B cell (primary cell): ENCODE measurements at places on chromosomes 16 and 17. TPM values are rescaled to one million over a fixed set of nuclear protein-coding genes. Genes with fewer than 3 reads are reported as not detected.
A peak's percentile ranks its signal among the peaks of the same experiment; 100 is the strongest.

CACNA1G gene
- polyA plus RNA-seq = not detected in 2 replicates

MYO15B gene
- polyA plus RNA-seq = 619 and 1,019 TPM in 2 replicates

MT4 gene
- polyA plus RNA-seq = not detected in 2 replicates

DPEP3 gene
- 1.9 and 3.1 TPM in 2 replicates for polyA plus RNA-seq

WNK4 gene
- polyA plus RNA-seq = 0.03 and 0.06 TPM in 2 replicates

AOC3 gene
- polyA plus RNA-seq = 1.5 and 2.7 TPM in 2 replicates

NPIPA8 gene
- 2.2 and 15.7 TPM in 2 replicates for polyA plus RNA-seq

POLR2C gene
- polyA plus RNA-seq = 56.6 and 70.1 TPM in 2 replicates

OR1A1 gene
- polyA plus RNA-seq = not detected in 2 replicates

CAVIN1 gene
- polyA plus RNA-seq = not detected in 2 replicates

LHX1 gene
- polyA plus RNA-seq = not detected in 2 replicates

CCL23 gene
- 0.61 TPM in 1 of 2 replicates, not detected in the other for polyA plus RNA-seq

TBC1D3B gene
- 3.2 and 3.6 TPM in 2 replicates for polyA plus RNA-seq

DNA sequence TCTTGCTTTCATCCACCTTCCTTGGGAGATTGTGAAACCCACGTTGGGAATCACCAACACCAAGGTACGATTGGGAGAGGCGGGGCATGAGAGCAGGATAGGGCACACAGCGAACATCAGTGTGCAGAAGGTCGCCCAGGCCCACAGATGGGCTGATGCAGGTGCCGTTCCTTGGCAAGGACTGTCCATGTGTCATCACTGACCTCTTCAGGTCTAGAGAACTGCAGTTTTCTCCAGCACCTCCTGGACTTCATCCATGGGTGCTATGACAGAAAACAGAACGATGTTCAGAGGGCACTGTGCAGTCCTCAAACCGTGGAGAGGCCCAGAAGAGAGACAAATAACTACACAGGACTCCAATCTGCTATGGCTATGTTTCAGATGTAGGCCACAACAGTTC is 23.9 kb upstream of the TAT start:
- no peaks in the 10 kb centered on the region for H3K4me1 ChIP-seq
- no peaks in the 10 kb centered on the region for H3K36me3 ChIP-seq
- H3K27me3 ChIP-seq = no peaks in the 10 kb centered on the region
- DNase-seq = no peak
- H3K27ac ChIP-seq = no peak overlapping the region

- H3K27ac ChIP-seq = no peak overlapping the region
- no peak overlapping the region for H3K4me3 ChIP-seq
- H3K27me3 ChIP-seq = no peaks in the 10 kb centered on the region
- no peaks in the 10 kb centered on the region for H3K4me1 ChIP-seq
- H3K36me3 ChIP-seq = no peaks in the 10 kb centered on the region
Observed at GRCh38 chr16:62545039-62545438, 508.8 kb upstream of the CDH8 start.

DNA sequence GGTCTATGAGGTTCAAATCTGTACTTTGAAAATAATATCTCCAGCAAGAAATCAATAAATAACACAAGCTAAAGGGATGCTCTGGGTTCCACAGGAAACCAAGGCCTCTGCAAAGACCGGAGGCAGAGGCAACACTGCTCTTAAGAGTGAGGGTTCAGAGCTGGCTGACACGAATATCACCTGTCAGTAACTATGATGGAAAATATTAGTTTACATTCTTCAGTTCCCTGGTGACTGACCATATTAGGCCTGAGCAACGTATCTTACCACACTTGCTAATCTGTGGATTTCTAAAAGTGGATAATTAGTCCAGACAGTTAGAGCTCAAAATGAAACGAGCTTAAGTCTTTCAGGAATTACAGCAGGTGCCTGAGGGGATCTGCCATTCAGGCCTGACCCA is 459.3 kb downstream of the HS3ST3B1 start:
- no peaks in the 10 kb centered on the region for H3K36me3 ChIP-seq
- peaks cover 13% of the 10 kb centered on the region for H3K27me3 ChIP-seq
- H3K4me3 ChIP-seq = no peak overlapping the region
- no peak overlapping the region for H3K27ac ChIP-seq

- peaks cover 25% of the 10 kb centered on the region for H3K4me1 ChIP-seq
- no peak for DNase-seq
- H3K36me3 ChIP-seq = no peaks in the 10 kb centered on the region
- no peaks in the 10 kb centered on the region for H3K27me3 ChIP-seq
Observed at GRCh38 chr17:81978524-81979298, 1.3 kb downstream of the ASPSCR1 start.

- H3K4me1 ChIP-seq = peaks cover 42% of the 10 kb centered on the region
- peaks cover under 1% of the 10 kb centered on the region for H3K36me3 ChIP-seq
- no peak for DNase-seq
- H3K27me3 ChIP-seq = no peaks in the 10 kb centered on the region
- H3K4me3 ChIP-seq = no peak overlapping the region
Observed at GRCh38 chr17:39923836-39924690, 3.3 kb downstream of the ORMDL3 start.

GRCh38 chr16:8583732-8584131 is 6.6 kb downstream of the TMEM114 start:
- H3K4me1 ChIP-seq = peaks cover 14% of the 10 kb centered on the region
- DNase-seq = no peak
- no peak overlapping the region for H3K4me3 ChIP-seq
- no peak overlapping the region for H3K27ac ChIP-seq
- H3K27me3 ChIP-seq = no peaks in the 10 kb centered on the region

- H3K4me3 ChIP-seq = no peak overlapping the region
- H3K27ac ChIP-seq = no peak overlapping the region
- no peak for DNase-seq
- H3K36me3 ChIP-seq = peaks cover 16% of the 10 kb centered on the region
Observed at GRCh38 chr16:67989322-67990017, 9.2 kb upstream of the DPEP3 start.

- no peaks in the 10 kb centered on the region for H3K27me3 ChIP-seq
- DNase-seq = no peak
- H3K4me1 ChIP-seq = peaks cover 25% of the 10 kb centered on the region
- peaks cover 17% of the 10 kb centered on the region for H3K36me3 ChIP-seq
Observed at GRCh38 chr17:80706463-80706867, 161.8 kb downstream of the RPTOR start.

GRCh38 chr16:17769065-17769464 is 298.3 kb upstream of the XYLT1 start:
- no peak overlapping the region for H3K4me3 ChIP-seq
- DNase-seq = no peak
- no peaks in the 10 kb centered on the region for H3K27me3 ChIP-seq

GRCh38 chr17:75521290-75521689 is 4.2 kb upstream of the LLGL2 start:
- peaks cover 36% of the 10 kb centered on the region for H3K4me1 ChIP-seq
- no peaks in the 10 kb centered on the region for H3K27me3 ChIP-seq
- DNase-seq = no peak
- no peaks in the 10 kb centered on the region for H3K36me3 ChIP-seq
- no peak overlapping the region for H3K27ac ChIP-seq
- no peak overlapping the region for H3K4me3 ChIP-seq

- H3K27me3 ChIP-seq = no peaks in the 10 kb centered on the region
- no peak for DNase-seq
- no peak overlapping the region for H3K4me3 ChIP-seq
- H3K4me1 ChIP-seq = no peaks in the 10 kb centered on the region
- no peaks in the 10 kb centered on the region for H3K36me3 ChIP-seq
Observed at GRCh38 chr17:9883451-9883850, 21.6 kb downstream of the RCVRN start.

GRCh38 chr16:19524356-19524615 is 544 bp downstream of the CCP110 start:
- H3K36me3 ChIP-seq = peaks cover 2% of the 10 kb centered on the region
- H3K4me1 ChIP-seq = peaks cover 37% of the 10 kb centered on the region
- H3K27me3 ChIP-seq = no peaks in the 10 kb centered on the region

DNA sequence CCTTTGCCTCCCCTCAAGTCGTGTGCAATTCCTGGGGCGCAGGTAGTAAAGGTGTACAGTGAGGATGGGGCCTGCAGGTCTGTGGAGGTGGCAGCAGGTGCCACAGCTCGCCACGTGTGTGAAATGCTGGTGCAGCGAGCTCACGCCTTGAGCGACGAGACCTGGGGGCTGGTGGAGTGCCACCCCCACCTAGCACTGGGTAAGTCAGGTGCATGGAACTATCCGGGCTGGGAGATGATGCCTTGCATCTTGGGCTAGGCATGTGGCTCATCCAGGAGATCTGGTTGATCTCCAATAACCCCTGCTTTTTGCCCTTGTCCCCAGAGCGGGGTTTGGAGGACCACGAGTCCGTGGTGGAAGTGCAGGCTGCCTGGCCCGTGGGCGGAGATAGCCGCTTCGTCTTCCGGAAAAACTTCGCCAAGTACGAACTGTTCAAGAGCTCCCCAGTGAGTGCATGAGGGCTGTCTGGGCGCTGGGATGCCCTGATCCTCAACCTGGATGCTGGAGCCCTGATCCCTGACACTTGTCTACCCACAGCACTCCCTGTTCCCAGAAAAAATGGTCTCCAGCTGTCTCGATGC is 5.2 kb downstream of the GRB7 start:
- no peaks in the 10 kb centered on the region for H3K27me3 ChIP-seq
- H3K4me3 ChIP-seq = no peak overlapping the region
- H3K36me3 ChIP-seq = no peaks in the 10 kb centered on the region
- no peak overlapping the region for H3K27ac ChIP-seq
- H3K4me1 ChIP-seq = peaks cover 26% of the 10 kb centered on the region
- DNase-seq = no peak

GRCh38 chr17:9389111-9389527 is 186.5 kb downstream of the STX8 start:
- peaks cover 6% of the 10 kb centered on the region for H3K4me1 ChIP-seq
- peaks cover 8% of the 10 kb centered on the region for H3K36me3 ChIP-seq
- H3K27ac ChIP-seq = no peak overlapping the region
- DNase-seq = peak; percentile 32

DNA sequence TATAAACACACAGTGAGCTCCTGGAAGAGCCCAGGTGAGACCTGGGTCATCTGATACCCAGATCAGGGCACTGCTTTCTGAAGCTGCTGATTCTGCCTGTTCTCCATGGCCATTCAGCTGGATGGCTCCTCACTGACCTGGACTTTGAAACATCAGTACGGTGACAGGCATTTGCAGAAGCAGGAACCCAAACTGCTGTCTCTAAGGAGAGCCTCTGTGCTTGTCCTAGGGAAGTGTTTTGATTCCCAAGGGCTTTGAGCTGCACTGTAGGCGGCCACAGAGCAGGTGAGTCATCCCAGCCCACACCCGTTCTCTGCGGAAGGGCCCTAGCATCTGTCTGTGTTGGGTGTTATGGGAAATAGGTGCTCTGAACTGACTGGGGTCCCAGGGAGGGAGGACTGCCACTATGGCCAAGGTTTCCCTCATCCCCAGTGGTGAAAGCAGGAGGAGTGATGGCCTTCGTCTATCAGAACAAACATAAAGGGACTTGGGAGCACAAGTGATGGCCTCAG is 60.7 kb upstream of the ADCY9 start:
- H3K27ac ChIP-seq = no peak overlapping the region
- no peaks in the 10 kb centered on the region for H3K27me3 ChIP-seq
- peak; percentile 24 for DNase-seq
- peaks cover 6% of the 10 kb centered on the region for H3K4me1 ChIP-seq

- peak overlapping the region; percentile 70 for H3K27ac ChIP-seq
- DNase-seq = peak; percentile 56
- H3K27me3 ChIP-seq = no peaks in the 10 kb centered on the region
Observed at GRCh38 chr16:30473231-30474073, 910 bp downstream of the ITGAL start.

GRCh38 chr16:8716592-8716991 is 42.2 kb downstream of the ABAT start:
- DNase-seq = no peak
- no peaks in the 10 kb centered on the region for H3K27me3 ChIP-seq
- H3K4me3 ChIP-seq = no peak overlapping the region
- H3K27ac ChIP-seq = no peak overlapping the region

DNA sequence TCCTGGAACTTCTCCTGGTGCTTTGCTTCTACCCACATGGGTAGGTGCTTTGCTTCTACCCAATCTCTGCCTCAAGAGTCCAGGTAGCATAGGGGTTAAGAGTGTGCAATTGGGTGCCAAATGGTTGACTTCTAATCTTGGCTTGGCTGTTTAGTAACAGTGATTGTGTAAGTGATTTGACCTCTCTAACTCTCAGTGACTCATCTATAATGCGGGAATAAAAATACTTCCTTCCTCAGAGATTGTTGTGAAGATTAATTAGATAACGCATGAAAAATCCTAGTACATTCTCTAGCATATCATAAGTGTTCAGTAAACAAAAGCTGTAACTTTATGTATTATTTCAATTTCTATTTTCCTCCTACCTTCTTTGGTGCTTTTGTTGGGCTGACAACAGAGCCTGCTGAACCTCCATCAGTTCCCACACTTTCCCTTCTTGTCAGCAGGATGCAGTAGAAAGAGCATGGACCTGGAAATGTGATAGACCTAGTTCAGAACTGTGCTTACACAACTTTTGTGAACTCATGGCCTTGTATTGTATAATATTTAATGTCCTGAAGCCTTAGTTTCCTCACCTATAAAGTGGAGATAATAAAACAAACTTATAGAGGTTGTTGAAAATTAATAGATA is 72.9 kb upstream of the SMIM36 start:
- no peak overlapping the region for H3K4me3 ChIP-seq
- DNase-seq = no peak
- H3K4me1 ChIP-seq = no peaks in the 10 kb centered on the region
- H3K27me3 ChIP-seq = no peaks in the 10 kb centered on the region
- H3K36me3 ChIP-seq = no peaks in the 10 kb centered on the region

DNA sequence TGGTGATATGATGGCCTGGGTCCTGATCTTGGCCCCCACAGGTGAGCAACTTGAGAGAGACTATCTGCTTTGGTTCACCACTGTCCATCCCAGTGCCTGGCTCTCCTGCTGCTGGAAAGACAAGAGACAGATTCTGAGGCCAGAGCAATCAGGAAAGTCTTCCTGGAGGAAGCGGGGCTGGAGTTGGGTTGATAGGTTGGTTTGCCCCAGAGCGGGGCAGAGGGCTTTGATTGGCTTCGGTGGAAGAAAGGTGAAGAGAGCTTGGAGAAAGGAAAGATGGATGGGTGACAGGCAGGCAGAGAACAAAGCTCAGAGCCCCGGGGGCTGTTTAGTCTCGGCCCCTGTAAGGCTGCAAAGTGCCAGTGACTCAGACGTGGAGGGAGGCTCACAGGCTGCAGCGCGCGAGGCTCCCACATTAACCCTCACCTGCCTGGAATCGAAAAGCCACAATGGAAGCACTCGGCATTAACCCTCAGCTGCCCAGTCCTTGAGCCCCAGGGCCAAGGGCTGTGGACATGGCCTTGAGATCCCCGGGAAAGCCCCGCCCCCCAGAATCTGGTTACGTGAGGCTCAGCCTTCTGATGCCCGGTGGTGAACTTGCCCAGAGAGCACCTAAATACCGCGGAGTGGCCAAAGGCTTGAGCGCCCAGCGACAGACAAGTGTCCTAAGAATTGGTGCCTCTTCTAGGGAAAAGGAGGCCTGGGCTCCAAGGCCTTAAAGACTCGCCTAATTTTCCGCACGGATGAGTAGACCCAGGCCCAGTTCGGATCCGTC is 996 bp upstream of the CPNE2 start:
- peaks cover 11% of the 10 kb centered on the region for H3K27me3 ChIP-seq
- H3K27ac ChIP-seq = no peak overlapping the region
- H3K4me3 ChIP-seq = peak overlapping the region; percentile 66
- no peaks in the 10 kb centered on the region for H3K36me3 ChIP-seq

DNA sequence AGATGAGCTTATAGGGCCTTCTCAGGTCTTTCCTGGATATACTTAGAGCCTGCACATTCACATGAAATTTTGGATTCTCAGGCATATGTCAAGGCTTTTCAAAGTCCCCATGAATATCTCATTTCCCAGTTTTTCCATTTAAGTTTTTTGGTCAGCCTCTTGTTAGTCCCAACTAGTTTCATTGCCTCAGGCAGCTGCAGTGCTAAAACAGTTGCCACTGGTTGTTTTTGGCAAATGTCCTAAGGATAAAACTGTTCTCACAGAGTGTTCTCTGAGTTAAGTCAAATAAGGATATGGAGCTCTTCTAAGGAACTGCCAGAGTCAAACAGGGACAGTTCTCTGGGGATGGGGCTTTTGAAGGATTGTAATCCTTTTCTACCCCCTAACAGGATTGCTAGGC is 39.9 kb upstream of the ABCC11 start:
- DNase-seq = no peak
- no peaks in the 10 kb centered on the region for H3K27me3 ChIP-seq
- no peaks in the 10 kb centered on the region for H3K4me1 ChIP-seq
- H3K27ac ChIP-seq = no peak overlapping the region
- H3K4me3 ChIP-seq = no peak overlapping the region
